ENCODE measurements at places on chromosomes 16 and 17.

DNA sequence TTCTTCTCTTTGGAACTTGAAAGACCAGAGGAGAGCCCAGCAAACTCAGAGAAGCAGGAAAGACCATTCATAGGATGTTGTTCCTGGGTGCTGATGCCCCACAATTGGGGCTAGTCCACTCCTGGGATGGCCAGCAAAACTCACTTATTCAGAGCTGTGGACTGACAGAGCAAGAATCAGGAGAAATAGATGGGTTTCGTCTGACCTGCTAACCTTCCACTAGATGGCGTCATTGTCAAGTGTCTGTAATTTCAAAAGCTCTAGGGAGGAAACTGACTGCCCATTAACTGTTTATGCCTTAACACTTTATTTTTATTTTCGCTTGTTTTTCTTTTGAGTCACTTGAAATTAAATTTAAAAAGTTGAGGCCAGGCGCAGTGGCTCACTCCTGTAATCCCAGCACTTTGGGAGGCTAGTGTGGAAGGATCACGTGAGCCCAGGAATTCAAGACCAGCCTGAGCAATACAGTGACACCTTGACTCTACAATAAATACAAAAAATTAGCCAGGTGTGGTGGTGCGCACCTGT, 28.7 kb upstream of the MILR1 start:
- DNase-seq = peak; percentile 76

DNA sequence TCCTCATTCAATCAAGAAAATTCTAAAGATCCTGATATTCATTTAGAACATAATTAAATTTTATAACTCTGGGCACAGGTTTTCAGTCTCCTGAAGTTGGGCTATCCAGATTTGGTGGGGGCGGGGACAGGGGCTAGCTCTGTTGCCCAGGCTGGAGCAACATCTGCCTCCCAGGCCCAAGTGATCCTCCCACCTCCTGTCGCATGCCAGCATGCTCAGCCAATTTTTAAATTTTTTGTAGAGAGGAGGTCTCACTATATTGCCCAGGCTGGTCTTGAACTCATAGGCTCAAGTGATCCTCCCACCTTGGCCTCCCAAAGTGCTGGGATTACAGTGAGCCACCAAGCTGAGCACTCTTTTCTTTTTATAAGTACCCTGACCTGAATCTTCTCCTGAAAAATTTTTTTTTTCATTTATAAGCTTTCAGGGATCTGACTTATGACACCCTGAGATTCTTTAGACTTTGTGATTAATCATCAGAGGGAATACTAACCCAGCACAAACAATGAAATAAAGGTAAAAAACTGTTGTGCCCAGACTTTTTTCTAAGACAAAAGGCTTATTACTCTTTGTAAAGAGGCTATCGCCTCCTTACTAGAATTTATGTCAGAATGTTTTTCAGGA, 62.6 kb downstream of the TUBD1 start:
- DNase-seq = no peak

GRCh38 chr17:80969030-80969673, 22.5 kb upstream of the CHMP6 start:
- DNase-seq = no peak

GRCh38 chr17:3722716-3723115, 987 bp upstream of the HASPIN start:
- no peak for DNase-seq

DNA sequence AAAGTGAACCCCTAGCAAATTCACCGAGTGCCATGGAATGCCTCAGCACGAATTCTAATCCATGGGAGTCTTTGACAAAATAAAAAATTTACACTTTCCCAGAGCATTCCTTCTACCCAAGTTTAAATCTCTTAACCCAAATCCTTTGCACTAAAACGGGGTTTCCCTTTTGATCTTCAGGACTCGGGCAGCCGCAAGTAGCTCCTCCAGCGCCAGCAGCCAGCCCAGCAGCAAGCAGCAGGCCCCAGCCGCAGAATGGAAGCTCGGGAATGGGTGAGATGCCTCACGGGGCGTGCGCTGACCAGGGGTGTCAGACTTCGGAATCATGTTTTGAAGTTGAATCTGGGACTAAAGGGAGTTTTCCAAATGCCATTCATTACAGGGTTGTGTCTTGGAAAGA, 42.4 kb downstream of the RPA1 start:
- DNase-seq = no peak

DNA sequence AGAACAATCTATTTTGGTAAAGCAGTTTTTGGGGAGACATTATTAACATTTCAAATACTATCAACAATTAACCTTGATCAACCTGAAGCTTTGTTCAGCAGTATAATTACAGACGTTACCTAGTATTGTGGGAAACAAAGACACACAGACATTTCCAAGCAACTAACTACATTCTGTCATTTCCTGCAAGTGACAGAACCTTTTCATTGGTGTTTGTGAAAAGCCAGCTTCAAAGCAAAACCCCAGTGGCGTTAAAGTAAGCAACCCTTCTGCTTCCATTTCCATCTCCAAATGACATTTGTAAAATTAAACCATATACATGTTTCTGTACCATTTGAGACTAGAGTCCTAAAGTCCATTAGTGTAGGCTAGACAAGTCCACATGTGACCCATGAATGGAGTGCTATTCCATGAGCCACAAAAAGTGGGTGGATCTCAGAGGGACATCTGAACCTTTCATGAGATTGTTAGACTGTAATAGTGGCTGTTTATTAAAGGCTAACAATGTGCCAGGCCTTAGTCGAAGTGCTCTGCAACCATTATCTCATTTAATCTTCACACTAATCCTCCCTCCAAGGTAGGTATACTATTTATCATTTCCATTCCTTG, 101.2 kb downstream of the SSH2 start:
- DNase-seq = no peak

GRCh38 chr16:89953671-89954406, 5.3 kb downstream of the DEF8 start:
- DNase-seq = no peak

DNA sequence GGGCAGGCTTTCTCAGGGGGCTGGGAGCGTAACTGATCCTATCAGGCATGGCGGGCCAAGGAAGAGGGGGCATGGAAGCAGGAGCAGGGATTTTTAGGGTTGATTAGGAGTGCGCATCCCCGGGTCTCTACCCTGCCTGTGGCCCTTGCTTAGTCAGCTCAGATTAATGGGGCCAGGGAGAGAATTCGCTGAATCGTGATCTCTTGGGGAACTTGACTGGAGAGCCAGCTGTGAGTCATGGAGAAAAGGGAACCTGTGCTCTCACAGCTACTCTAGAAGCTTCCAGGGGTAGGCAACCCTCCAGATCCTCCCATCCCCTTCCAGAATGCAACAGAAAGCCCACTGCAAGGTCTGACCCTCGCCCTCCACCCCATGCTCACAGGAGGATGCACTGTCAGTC, 3.6 kb downstream of the FOXN1 start:
- DNase-seq = no peak

DNA sequence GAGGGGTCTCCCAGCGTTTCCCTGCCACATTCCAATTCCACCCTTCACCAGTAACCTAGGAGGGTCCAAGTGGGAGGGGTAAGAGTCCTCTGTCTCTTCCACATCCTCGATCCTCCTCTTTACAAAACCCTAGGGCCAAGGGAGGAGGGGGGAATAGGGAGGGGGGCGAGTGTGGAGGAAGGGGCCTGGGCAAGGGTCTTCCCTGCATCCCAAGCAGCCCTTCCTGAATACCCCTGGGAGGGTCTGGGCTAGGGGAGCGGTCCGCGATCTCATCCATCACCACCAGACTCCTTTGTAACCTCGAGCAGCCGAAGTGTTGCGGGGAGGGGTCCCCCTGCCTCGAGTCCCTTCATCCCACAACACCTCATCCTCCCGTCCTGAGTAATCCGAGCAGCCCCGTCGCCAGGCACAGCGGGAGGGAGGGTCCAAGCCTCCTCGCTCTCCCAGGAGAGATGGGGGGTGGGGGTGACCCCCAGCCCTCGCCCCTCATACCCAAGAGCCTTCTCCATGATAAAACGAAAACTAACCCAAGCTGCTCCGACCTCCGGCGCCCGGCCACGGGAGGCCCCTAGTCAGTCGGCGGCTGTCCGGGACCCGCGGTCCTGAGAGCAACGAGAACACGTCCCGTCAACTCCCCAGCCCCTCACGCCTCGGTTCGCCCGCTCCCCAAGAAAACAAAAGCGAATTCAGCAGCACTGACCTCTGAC, 502 bp downstream of the SMPD3 start:
- DNase-seq = no peak

- DNase-seq = no peak
Observed at GRCh38 chr16:17166095-17166494, 304.7 kb downstream of the XYLT1 start.

GRCh38 chr17:44233582-44233981, 14.1 kb upstream of the UBTF start:
- DNase-seq = no peak

- DNase-seq = no peak
Observed at GRCh38 chr17:917391-917811, 62.2 kb downstream of the NXN start.

DNA sequence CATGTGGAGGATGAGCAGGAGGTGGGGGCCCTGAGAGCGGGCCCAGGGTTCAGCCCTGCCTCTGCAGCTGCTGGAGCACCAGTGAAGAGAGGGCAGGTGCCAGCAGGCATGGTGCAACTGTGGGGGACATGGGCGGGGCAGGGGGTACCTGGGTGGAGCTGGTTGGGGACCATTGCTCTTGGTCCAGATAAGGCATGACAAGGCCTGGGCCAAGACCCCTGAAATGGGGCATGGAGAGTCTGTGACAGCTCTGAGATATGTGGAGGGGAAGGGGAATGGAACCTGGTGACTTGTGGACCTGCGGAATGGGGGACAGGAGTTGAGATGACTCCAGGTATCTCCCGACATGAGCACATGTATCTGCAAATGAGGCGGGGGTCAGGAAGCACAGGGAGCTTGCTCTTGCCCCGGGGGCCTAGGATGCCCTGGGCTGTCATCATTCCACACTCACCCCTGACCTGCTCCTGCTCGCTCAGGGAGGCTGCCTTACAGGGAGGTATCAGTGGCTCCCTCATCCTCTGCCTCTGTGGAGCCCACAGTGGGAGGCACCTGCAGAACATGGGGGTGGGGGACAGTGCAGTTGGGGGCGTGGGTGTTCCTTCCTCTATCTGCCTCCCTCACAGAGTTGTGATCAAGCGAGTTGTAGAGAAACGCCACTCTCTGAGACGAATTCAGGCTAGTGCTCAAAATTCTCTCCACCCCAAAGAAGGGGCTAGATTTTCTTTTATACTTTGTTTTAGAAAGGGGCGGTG, 40.2 kb downstream of the TMEM235 start:
- DNase-seq = no peak

GRCh38 chr17:68353111-68353521, 61.8 kb downstream of the ARSG start:
- no peak for DNase-seq

- no peak for DNase-seq
Observed at GRCh38 chr16:29000019-29000418, 15.2 kb downstream of the LAT start.

DNA sequence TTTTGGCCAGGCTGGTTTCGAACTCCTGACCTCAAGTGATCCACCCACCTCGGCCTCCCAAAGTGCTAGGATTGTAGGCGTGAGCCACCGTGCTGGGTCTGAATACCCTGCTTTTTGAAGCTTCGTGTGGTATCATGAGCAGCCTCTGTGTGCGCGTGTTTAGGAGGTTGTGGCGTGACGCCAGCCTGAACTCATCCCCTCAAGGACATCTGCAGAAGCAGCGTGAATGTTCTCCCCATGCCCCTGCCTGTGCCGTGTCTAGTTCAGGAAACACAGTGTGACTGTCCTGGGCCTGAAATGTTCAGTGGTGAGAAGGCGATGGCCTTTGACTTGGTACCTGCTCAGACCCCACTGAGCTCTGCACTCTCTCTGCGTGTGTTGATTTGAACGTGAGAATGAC, 35.6 kb downstream of the RNF213 start:
- no peak for DNase-seq

GRCh38 chr16:11354407-11354732, 9.1 kb downstream of the RMI2 start:
- no peak for DNase-seq

DNA sequence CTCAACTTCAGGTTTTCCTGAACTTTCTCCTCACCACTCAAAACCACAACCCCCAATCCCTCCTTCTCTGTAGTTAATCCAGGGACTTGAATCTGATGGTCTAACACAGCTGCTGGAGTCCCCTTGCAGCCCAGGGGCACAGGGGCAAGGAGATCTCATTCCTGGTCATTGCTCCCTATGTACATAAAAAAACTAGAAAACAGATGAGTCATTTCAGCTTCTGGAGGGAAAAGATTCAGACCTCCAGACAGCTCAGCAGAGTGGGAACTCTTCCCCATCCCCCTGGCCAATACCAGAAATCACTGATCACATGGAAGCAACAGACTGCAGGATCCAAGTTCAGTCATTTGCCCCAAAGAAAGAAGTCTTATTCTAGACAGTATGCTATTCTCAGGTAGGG, 62.1 kb downstream of the DYNLRB2 start:
- no peak for DNase-seq

DNA sequence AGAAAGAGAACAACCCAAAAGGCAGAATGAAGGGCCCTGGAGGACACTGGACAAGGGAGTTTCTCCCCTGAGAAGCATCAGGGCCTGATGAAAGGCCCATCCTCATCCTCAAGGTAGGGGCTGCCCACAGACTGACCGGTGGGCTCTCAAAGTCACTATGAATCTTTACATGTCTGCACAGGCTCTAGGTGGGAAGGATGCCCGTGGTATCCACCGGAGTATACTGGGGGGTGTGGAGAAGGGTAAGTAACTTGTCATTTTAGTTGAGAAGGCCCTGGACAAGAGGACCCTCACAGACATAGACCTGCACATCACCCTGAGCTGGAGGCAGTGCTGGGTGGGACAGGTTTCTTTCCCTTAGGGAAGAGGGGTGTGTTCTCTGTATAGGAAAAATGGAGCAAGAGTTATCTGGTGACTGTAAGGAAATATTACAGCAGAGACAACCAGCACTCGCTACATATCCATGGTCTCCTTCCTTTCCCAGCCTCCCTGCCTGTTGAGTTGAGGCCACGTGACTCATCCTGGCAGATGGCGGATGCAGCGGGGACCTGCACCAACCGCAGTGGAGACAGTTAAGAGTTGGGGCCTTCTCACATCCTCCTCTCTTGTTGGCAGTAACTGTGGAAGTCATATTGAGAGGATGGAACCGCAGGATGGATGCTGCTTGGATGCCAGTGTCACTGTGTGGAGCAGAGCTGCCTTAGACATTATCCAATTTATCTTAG, 45.6 kb upstream of the KCNJ12 start:
- no peak for DNase-seq

DNA sequence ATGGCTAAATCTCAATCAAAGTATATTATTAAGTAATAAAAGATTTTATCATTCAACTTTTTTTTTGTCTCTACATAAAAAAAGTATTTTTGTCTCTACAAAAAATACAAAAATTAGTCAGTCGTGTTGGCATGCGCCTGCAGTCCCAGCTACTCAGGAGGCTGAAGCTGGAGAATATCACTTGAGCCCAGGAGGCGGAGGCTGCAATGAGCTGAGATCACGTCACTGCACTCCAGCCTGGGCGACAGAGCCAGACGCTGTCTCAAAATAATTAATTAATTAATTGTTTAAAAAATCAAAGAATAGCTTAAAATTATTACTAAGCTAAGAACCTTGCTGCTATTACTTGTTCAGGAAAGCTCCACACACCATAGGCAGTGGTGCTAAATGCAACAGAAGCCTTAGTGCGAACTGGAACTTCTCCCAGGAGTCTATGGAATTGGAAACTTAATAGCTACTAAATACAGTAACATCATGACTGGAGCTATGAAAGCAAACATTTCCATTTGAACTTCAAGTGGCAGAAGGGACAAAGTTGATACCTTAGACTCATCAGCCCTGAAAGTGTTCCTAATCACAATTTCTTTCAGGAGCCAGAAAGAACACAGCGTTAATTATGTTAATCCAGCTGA, 22.6 kb downstream of the ADCY9 start:
- DNase-seq = no peak
